ENCODE measurements at places on chromosomes 4 and X.

- DNase-seq = no peak
Observed at GRCh38 chr4:110550260-110550659, 72.6 kb downstream of the PITX2 start.

DNA sequence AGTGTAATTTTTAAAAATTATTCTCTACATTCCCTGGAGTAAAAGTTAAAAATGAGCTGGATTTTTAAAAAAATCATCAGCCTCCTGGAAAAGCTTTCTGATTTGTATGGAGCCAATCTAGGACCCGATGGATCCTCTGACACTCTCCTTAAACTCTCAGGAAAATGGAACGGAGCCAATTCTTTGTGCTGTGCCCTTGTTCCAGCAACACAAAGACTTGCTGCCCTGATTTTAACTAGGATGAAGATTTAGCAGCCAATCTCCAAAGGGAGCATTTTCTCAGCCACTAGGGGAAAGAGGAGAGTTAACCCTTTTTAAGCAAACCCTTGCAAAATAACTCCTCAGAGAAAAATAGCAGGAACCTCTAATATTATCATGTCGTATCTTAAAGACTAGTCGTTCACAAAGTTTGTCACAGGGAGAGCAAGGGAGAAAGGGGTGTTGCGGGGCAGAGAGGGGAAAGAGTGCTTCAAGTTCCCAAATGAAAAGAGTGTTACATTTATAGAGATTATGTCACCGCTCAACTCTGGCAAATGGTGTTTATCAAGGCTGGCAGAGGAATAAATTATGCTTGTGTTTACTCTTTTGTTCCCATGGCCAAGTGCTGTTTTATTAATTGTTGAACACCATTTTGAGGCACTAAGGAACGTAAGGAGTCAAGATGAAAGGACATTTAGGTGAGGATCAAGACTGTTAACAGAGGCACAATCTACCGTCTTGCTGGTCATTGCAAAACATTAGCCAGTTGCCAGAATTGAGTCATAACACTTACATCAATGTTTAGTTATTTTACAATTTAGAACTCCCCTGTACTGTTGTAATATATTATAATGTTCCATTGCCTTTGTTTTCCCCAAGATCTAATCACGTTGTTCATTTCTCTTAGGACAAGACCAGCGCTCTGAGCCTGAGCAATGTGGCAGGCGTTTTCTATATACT, 250.7 kb downstream of the THOC2 start:
- DNase-seq = no peak

DNA sequence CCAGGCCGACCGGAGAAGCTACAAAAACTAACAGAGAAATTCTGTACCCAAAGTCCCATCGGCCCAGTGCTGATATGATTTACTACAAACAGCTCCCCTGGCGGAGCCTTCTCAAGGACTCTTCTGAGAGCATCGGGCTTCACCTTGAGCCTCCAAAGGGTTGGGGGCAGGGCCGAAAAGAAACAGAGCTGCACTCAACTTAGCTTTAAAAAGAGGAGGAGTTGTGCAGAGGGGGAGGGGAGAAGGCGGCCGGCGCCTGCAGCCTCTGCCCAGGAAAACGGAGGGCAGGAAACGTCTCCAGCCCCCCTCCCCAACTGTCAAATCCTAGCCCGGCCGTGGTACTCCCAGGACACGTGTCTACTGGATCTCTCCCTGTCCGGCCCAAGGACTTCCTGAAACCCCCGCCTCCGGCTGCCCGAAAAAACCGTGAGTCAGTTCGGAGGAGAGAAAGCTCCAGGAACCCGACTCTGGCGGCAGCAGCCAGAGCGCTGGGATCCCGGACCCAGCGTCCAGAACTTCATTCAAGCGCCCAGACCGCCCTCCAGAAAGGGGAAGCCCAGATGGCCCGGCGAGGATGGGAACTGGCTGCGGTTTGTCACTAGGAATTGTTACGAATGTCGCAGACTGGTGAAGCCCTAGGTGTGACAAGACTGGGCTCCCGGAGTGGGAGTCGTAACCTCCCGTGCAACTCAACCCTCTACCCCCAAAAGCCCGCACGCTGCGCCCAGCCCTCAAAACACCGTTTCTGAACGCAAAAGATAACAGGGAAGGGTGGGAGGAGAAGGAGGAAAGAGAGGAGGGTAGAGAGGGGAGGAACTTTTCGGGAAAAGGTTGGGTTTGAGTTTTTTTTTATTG, 973 bp downstream of the ADAMTS3 start:
- peak; percentile 67 for DNase-seq

GRCh38 chr4:8725071-8725841, 132.7 kb downstream of the CPZ start:
- no peak for DNase-seq

DNA sequence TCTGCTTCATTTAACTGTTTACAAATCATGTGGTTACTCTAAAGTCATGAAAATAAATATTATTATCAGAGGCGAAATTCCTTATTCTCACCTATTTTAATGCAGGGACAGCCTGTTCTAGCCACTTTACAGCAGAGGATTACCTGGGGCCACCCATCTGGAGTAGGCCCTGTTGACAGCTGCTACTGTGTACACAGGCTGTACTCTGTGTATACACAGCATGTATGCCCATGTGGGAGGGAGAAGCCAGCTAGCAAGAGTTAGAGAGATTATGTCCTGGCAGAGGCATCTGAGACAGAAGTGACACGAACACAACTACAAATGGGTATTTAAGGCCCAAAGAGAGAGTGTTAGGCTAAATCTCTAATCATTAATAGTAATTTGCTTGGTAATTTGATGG, 62.1 kb downstream of the GPRIN3 start:
- DNase-seq = no peak

DNA sequence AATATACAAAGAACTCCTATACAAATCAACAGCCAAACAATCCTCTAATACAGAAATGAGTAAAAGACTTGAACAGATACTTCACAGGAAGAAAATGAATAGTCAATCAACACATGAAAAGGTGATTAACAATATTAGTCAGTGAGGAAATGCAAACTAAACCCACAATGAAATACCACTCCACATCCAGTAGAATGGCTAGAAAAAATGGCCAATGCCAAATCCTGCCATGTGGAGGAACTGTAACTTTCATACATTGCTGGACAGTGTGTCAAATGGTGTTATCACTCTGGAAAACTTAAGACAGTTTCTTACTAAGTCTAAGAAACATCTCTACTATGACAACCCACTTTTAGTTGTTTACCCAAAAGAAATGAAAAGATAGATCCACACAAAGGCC, 59.5 kb downstream of the NSG1 start:
- DNase-seq = no peak

- no peak for DNase-seq
Observed at GRCh38 chr4:151158979-151159378, 59.6 kb downstream of the RPS3A start.

DNA sequence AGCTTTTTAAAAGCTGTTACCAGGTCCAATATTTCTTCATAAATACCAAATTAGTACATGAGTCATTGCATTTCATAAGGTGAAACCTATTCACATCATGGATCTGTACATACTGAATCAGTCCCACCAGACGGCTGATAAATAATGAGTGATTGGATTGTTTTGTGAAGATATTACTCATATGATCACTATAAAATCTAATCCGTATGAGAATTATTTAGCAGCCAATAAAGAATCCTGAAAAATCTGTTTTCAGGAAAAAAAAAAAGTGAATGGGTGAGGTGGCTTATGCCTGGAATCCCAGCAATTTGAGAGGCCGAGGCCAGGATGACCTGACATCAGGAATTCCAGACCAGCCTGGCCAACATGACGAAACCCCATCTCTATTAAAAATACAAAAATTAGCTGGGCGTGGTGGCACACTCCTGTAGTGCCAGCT, 438.1 kb downstream of the INPP4B start:
- DNase-seq = no peak
